ENCODE measurements at places on chromosomes 4 and X. TPM values are rescaled to one million over a fixed set of nuclear protein-coding genes. Genes with fewer than 3 reads are reported as not detected.

DNA sequence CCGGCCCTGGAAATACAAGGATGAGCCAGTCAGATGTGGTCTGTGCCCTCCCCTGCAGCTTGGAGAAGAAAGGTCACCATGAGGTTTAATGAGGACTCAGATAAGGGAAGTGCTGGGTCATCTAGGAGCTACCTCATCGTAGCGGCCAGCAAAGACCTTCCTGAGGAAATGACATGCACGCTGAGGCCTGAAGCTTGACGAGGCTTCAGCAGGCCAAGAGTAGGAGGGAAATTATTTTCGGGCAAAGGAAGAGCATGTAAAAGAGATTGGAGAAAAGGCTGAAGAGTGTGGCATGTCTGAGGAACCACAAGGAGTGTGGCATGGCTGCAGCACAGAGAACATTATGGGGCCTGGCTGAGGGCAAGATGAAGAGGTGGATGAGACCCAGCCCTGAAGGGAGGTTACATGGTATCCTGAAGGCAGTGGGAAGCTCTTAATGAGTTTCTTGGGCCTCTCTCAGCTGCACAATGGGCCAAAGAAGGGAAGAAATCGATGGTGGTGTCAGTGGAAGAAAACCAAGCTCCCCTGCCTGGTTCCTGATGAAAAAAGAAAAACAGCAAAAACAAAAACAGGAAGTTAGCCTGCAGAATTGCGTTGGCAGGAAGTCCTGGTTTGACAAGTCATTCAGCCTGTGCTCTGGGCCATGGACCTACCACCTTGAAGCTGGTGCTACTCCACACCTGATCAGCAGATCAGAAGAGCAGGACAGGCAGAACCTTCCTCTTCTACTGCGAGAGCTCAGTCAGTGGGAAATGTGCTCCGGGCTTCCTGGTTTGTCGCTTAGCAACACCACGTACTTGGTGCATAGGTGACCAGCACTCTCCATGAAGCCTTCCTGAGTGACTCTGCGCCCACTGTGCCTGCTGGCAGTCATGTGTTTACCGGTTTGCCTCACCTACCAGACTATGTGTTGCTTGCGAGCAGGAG is 134.5 kb upstream of the KLF3 start:
- no peak for DNase-seq

The SH3BGRL gene
- polyA plus RNA-seq: 62.2 TPM

DNA sequence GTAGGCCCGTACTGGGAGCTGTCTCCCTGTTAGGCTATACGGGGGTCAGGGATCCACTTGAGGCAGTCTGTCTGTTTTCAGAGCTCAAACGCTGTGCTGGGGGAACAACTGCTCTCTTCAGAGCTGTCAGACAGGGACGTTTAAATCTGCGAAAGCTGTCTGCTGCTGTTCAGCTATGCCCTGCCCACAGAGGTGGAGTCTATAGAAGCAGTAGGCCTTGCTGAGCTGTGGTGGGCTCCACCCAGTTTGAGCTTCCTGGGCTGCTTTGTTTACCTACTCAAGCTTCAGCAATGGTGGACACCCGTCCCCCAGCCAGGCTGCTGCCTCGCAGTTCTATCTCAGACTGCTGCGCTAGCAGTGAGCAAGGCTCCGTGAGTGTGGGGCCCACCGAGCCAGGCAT is 27.3 kb upstream of the PHEX start:
- DNase-seq: no peak

GRCh38 chr4:158280856-158281255 is 70.6 kb downstream of the TMEM144 start:
- no peak for DNase-seq

- no peak for DNase-seq
Measured at GRCh38 chr4:134610956-134611355, 409.4 kb upstream of the PABPC4L start.

DNA sequence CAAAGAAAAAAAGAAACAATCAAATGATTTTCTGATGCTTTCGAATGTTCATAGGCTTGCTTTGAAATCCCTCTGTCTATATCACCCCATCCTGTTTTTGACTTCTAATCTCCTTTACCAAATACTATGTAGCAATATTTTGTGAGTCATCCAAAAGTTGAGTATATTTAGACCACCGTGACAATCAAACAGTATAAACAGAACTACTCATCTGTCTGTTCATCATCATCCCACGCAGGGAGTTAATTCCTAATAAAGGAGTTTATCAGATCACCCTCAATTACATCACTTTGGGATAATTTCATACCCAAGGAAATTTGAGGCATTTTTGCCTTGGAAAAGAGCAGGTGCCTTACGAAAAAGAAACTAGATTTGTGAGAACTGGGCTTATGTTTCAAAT is 212.9 kb downstream of the CBR4 start:
- no peak for DNase-seq

- no peak for DNase-seq
Measured at GRCh38 chr4:55352726-55353125, 6.7 kb downstream of the SRD5A3 start.

DNA sequence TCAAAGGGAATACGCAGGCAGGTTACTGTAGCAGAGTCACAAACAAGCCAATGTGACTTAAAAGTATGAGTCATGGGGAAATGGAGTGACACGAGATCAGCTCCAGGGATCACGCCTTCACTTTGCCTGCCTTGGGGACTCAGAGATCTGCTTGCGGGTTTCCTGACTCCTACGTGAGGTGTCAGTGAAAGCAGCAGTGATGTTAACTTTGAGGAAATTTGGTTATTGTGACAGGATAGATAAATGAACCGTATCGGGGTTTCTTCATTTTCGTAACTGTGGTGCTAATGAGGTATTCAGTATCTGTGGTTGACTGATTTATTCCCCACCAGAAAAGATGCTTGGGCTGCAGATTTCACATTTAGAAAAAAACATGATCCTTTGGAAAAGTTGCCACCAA is 383.3 kb upstream of the ZFP42 start:
- DNase-seq: no peak

The LDB2 gene
- polyA plus RNA-seq: 36.6 TPM

DNA sequence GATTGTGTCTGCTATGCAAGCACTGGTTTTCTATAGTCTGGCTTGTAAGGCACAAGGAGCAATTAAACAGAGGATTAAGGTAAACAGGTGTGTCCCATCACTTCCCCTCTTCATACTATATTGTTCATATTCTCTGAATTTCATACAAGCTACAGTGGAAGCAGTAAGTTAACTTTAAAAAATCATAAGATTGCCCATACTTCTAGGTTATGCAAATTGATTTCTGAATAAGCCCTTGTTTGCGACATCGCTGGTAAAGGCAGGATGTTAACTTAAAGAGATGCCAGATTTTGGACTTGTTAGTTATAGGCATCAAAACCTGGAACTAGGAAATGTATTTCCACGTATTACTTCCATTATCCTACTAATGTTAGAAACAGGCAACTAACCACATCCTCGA is 1.0 kb upstream of the TMEM131L start:
- no peak for DNase-seq

DNA sequence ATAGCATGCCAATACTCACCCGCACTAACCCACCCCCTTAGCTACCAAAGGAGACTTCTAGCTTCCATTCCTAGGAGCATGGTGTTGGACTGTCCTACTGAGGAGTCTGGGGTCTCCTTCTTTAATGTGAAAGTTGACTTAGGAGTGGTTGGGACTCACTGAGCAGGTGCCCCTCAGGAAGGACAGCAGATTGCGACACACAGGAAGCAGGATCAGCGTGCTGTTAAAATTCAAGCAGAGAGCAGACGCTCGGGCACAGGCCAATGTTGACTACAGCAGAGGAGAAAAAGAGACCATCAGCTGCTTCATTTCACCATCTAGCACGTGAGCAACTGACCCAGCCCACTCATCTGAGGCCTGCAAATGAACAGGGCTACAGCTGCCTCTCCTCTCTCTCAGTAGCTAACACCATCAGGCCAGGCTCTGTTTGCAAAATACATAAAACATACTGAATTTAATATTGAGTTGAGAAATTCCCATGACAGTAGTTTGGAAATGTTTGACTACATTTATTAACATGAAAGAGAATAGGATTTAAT is 10.8 kb downstream of the NOX1 start:
- no peak for DNase-seq

DNA sequence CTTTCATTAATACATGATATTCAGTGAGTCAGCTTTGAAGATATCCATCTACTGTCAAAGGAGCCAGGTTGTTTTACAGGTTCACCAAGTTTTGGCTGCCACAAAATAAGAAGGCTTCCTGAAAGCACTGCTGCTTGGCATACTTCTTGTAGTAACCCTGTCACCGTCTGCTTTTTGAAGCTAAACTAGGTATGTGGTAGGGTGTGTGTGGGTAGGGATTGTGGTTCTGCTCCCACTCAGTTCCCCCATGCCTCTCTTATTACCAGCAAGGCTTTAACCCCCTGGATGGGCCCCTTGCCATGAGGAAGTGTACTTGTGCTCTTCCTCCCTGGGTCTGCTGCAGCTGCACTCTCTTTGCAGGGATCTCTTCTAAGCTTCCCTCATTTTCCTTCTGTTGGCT is 191.2 kb downstream of the BANK1 start:
- no peak for DNase-seq
